ENCODE measurements at places on chromosomes 1 and 21.

DNA sequence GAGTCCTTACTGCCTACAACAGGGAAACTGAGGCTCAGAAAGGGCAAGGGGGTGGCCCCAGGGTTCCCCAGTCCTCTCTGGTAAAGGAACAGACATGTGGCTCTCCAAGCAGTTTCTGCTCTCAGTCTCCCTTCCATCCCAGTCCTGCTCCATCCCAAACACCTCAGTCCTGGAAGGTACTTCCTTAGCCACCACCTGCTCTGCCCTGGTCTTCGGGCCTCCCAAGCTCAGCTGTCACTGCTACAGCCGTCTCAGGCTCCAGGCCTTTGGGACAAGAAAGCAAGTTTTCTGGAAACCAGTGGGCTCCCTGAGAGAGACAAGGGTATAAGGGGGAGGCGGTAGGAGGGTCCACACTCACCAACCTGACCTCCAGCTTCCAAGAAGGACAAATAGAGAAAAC, 23.1 kb upstream of the ADGRB2 start:
- DNase-seq = no peak

GRCh38 chr1:11180342-11180744, 8.8 kb upstream of the ANGPTL7 start:
- DNase-seq = no peak

GRCh38 chr1:12170263-12170671, 3.5 kb downstream of the TNFRSF1B start:
- DNase-seq = no peak

DNA sequence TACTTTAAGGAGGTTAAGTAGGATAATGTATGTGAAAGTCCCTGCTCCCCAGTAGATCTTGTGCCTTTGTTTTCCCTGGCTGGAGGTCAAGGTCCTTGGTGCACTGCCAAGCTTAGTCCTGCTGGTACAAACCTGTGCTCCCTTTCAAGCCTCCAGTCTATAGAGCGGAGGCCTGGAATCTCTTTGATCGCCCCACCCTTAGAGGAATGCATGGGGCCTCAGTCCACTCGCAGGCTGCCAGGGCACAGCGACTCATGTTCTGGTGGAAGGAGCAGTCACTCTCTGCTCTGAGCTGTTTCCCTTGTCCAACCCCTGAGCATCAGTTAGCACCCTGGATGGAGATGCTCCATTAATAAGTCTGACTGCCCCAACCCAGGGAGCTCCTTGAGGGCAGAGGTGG, 121.8 kb downstream of the HMGB4 start:
- DNase-seq = no peak

DNA sequence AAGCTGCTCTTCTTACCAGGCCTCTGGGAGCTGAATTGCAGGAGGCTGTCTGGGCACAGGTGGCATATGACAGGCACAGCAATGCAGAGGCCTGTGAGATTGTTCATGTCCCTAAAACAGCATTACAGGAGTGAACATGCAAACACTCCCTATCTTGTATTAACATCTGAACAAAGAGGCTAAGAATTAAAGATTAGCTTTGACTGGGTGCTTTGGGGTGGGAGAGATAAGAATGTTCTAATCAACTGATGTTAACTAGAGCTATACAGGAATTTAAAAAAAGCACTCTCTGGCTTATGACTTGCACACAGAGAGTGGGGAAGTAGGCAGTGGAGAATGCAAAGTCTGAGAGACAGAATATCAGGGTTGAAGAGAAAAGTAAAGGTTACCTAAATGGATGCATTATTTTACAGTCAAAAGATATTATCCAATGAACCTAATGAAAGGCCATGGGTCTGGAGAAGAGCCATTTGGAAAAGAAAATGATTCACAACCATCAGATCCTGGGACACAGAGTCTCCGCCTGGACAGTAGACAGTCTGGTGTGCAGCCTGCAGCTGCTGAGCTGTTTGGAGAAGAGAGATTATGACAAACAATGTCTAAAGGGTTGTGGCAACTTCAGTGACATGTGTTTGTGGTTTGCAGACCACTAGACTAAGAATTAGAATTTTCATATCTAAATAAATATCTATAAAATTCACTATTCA, 20.2 kb downstream of the DPT start:
- DNase-seq = no peak
